ENCODE measurements at places on chromosomes 3 and 15.

DNA sequence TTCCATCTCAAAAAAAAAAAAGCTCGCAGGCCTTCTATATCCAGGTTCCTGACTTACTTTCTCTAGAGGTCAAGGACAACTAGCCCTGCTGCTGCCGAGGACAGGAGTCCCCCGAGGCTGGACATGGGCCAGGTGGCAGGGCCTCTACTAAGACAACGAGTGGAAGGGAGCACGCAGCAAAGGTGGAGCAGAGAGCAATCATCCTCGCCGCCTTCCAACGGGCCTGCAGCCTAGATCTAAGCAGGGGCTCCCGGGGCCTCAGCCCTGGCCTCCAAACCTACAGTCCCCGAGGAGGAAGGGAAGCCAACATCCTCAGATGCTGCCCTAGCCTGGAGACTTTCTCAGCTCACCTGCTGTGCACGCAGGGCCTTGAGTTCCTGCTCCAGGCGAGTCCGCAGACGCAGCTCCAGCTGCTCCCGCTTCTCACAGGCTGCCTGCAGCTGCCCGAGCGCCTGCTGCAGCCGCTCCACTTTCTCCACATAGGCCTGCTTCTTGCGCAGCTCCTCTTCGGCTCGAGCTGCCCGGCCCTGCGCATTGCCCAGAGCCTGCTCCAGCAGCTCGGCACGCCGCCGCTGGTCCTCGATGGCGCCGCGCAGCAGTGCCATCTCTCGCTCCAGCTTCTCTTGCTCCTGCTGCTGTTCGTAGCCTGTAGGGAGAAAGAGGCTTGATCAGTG, 12.9 kb downstream of the AMOTL2 start:
- DNase-seq, result no peak

DNA sequence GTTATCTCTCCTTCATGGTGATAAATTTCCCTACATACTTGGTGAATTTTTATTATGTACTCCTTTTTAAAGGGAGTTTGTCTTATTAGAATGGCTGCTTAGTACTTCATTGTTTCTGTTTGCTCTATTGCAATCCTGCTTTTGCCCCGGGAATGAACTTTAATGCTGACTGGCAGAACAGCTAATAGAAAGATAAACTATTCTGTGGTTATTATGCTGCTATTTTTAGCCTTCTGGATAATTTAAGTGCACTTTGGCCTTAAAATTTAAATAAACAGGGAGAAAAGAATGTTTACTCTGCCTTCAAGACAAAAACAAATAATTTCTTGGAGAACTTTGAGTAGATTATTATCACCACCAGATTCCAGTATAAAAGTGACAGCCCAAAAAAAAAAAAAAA, 413.8 kb upstream of the CCDC54 start:
- no peak for DNase-seq

DNA sequence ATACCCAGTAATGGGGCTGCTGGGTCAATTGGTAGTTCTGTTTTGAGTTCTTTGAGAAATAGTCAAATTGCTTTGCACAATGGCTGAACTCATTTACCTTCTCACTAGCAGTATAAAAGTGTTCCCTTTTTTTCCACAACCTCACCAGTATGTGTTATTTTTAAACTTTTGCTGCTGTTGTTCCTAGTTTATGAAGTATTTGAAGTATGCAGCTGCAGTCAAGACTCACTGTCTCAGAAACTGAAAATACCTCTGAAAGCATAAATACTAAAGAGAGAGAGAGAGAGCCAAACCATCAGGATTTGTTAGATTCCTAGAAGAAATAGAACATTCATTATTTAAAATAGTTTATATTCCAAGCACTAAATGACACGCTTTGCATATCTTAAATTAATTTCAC, 764.2 kb downstream of the NTRK3 start:
- DNase-seq, result no peak

- DNase-seq, result no peak
Measured at GRCh38 chr15:39230908-39231285, 350.0 kb upstream of the THBS1 start.

DNA sequence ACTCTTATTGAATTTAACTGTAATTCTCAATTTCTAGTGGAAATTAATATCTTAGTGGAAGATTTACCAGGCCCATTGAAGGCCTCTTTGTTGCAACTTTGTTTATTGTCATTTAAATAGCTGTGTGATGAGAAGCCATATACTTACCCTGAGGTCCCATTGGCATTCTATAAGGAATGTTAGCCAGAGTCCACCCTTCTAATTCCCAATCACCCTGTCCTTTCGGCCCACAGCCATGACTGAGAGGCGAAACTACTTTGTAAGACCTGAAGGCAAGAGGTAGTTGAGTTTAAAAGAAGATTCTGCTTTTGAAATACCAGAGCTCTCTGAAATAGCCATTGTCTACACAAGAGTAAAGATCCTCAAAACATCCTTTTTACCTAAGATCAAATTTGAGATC, 290.5 kb upstream of the RARB start:
- DNase-seq, result no peak

DNA sequence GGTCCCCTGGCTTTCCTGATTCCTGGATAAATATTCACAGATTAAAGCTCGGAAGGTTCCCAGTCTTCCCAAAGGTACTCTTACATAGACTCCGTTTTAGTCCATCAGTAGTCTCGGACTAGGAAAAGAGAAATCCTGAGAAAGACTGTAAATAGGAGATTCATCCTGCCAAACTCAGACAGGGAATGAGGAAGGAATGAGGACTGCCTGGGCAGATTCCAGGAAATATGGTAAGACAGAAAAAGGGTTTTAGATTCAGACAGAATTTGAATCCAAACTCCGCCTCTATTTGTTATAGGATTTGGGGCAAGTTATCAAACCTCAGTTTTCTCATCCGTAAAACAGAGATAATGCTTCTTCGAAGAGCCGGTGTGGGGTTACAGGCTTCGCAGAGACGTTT, 77.8 kb upstream of the VGLL4 start:
- no peak for DNase-seq

GRCh38 chr15:78982736-78983135, 37.9 kb upstream of the CTSH start:
- DNase-seq, result no peak

DNA sequence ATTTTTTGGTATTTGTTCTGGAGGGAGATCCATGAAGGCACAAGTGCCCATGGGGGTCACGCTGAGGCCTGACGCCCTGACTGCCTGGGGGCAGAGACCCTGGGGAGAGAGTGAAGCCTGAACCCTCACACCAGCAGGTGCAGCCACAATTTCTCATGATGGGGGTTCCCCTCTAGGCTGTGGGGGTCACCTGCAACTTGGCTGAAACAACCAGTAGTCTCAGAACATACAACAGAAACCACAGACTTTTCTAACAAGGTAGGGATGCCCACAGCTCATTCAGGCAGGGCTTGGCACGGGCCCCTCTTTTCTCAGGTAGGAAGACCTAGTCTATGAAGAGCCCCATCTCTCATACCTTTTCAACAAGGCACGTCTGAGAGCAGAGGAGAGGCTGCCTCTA, 245.1 kb downstream of the ADAMTS17 start:
- DNase-seq, result no peak

- peak; percentile 42 for DNase-seq
Measured at GRCh38 chr15:45641374-45641781, 6.5 kb downstream of the SQOR start.

DNA sequence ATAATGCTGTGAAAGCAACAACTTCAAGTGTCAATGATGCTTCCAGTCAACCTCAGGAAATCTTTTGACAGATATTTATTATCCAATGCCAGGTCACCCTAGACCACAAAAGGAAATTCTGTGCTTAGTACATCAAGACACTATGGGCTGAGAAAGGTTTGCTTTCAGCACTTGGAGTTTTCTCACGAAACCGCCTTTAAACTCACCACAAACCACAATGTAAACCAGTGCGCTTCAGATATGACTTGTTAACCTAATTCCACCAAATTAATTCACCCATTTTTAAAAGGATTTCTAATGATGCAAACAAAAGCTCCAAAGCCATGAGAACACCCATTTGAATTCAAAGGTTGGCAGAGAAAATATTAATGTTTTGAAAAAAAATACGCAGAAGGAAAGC, 292.9 kb upstream of the NR2F2 start:
- DNase-seq, result no peak

DNA sequence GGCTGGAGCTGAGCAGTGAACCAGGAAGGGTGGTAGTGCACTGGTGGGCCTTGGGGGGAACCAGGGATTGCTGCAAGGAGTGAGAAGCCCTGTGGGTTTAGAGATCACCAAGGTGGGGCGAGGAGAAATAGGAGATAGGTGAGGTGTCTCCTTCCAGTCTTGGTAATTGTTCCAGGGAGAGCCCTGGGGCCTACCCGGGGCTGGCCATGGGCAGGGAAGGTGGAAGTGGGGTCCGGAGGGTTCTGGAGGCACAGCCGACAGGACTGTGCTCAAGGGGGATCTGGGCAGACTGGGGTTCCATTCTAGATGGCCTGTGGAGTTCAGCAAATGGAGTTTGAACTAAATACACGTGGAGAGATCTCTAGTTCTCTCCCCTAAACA, 4.5 kb downstream of the CHST13 start:
- no peak for DNase-seq

GRCh38 chr3:195698325-195698646, 22.5 kb upstream of the MUC20 start:
- DNase-seq, result no peak

DNA sequence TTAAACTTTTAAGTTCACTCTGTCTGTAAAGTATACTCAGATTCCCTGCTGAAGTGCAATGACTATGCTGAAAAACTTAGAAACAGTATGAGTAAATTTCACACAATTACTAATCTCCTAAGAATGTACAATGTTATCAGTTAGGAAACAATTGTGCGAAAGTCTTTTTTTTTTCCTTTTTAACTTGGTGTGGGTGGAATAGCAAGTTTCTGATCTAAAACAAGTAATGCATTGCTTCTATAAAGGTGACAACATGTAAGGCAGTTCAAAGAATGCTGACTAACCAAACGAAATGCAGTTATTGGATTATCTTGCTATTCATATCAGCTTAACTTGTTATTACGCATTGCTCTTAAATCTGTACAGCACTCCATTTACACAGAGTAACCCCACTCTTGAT, 19.3 kb upstream of the SLC12A8 start:
- peak; percentile 52 for DNase-seq

DNA sequence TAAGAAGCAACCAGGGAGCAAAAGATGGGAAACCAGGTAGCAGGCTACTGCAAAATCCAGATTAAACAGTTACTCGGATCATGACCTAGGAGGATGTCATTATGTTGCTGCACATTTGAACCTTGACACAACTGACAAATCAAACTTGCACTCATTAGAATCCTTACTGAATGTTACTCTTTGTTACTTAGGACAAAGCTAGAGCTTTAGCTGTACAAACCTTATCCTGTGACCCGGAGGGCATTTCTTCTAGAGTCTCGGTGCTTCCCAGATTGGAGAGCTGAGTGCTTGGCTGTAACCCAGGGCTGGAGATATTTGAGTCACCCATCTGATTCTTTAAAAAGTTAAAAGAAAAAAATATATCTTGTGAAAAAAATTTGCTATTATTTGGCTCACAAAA, 43.4 kb downstream of the DCP1A start:
- DNase-seq, result no peak

- no peak for DNase-seq
Measured at GRCh38 chr3:119352034-119352609, 57.9 kb downstream of the ARHGAP31 start.

DNA sequence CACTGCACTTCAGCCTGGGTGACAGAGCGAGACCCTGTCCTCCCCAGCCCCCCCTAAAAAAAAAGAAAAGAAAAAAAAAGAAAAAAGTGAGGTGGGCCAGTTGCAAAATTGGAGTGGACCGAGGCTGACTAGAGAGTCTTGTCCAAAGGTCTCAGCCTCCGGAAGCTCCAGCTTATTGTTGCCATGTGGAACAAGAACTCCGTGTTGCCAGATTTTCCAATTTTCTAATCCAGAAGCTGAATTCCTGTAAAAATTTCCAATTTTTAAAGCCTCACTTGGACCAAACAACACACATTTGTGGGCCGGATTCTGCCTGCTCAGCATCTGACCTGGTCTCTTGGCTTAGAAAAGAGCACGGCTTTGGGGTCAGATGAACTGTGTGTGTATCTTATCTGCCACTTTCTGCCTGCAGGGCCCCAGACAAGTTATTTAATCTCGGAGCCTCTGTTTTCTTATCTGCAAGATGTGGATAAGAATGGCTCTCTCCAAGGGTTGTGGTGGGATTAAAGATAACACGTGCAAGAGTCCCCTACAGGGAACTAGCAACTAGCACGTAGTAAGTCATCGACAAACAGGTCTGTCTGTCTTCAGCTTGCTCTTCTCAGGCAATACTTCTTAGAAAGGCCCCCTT, 73.7 kb upstream of the TLE3 start:
- DNase-seq, result no peak

DNA sequence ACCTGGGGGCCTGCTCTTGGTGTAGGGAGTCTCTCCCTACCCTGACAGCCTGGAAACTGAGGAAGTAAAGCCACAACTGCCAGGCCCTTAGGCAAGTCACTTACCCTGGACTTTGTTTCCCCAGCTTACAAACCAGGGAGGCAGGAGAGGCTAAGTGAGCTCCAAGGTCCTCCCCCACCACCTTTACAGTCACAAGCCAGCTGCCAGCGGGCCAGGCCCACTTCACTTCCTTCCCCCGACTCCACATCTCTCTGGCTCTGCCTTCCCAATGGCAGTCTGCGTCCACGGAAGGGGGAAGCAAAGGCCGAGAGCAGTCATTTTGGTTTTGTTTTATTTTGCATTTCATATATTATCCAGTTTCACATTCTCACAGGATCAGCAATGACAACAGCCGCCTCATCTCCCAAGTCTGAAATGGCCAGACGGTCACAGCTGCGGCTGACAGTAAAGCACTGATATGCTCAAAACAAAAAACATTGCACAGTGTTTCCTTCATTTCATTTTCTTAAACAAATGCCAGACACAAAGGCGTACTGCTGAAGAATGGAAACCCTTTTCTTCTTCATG, 35.7 kb downstream of the RBPMS2 start:
- no peak for DNase-seq

GRCh38 chr3:42673082-42673481, 12.3 kb upstream of the KLHL40 start:
- DNase-seq, result no peak

All from kidney capillary endothelial cell (primary cell).